ENCODE measurements at places on chromosomes 2 and 18.

GRCh38 chr2:118430510-118431164, 342.4 kb downstream of the INSIG2 start:
- DNase-seq, result peak; percentile 25

GRCh38 chr18:13409997-13410396, 191.4 kb downstream of the LDLRAD4 start:
- DNase-seq, result no peak

DNA sequence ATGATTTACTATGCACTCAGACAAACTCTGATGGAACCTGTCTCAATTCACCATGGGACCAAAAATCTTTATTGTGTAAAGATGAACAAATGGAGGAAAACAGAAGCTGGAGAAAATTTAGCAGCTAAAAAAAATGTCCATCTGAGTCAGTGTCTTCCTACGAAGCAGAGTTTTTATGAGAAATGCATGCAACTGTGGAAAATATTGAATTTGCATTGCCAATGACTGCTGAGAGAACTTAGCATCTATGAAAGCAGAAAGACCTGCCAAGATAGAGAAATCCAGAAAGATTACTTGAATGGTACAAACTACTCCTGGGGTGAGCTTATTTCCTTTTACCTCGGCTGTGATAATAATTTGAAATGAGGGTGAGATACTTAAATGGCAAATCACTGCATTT, 289.7 kb upstream of the GCFC2 start:
- DNase-seq, result no peak

DNA sequence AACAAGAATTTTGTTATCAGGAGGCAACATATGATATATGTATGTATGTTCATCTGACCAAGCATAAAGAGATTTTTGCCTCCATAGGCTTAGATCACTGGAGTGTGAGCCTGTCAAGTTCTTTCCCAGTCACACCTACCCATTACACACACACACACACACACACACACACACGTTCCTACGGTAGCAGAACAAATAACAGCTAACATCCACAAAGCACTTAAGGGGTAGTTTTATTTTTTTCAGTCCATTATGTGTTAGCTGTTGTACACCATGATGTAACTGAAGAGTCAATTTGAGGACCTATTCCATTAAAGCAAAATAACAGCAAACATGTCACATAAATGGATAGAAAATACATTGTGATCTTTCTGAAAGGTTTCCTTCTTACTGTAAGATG, 39.5 kb downstream of the UGP2 start:
- no peak for DNase-seq

DNA sequence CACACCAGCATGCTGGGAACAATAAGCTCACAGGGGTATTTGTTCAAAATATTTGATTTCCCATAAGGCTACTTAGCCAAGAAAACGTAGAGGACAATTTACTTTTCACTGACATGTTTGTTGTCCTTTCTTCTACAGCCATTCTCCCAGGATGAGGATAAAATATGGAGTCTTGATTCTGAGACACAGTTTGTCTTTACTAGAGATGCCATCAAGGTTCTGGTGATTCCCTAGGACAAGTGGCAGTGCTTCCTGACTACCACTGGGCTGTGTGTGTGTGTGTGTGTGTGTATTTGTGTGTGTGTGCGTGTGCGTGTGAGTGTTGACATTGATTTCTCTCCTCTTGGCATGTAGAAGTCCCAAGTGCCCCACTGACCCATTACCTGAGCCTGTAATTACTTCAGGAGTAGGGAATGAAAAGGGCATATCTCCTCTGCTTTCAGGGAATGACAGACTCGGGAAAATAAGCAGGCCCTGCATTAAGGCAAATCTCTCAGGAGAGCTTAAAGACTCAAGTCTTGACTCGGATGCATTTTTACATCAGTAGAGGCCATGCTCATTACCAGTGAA, 761.6 kb downstream of the DCC start:
- no peak for DNase-seq

GRCh38 chr2:84417453-84418145, 41.5 kb downstream of the SUCLG1 start:
- DNase-seq, result no peak

GRCh38 chr2:46878886-46879285, 36.7 kb downstream of the MCFD2 start:
- DNase-seq, result no peak

DNA sequence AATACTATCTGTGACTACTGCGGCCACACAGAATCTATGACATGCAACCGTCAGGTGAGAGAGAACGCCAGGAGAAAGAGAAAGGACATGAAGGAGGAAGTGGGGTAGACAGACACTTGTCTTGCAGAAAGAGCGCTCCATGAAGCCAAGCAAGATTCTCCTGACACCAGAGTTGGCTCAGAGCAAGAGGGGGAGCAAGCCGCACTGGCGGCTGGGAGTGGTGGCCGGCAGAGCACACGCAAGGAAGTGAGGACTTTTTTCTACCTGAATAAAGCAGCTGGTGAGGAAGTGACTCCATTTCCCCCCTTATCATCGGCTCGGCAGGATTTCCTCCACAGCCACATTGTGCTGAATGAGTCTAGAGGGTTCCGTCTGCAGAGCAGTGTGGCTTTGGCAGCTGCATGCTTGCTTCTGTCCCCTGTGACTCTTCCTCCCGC, 181.6 kb downstream of the BCL2 start:
- DNase-seq, result no peak

GRCh38 chr2:157920736-157921135, 44.6 kb upstream of the ACVR1 start:
- DNase-seq, result no peak

DNA sequence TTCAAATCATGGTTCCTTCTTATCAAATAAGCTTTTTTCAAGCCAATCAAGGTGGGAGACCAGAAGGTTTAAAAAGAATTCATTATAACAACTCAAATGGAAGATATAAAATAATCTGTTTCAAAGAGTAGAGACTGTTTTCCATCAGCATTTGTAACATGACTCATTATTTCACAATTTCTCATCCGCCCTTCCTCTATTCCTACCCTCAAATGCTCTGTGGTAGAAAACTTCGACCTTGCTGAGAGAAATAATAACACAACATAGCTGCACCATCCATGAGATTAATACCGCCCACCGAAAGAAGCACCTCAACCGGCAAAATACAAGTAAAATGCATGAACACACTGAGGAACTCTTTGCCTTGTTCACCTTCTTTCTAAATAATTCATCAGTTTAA, 2039.2 kb upstream of the CELF4 start:
- DNase-seq, result no peak

DNA sequence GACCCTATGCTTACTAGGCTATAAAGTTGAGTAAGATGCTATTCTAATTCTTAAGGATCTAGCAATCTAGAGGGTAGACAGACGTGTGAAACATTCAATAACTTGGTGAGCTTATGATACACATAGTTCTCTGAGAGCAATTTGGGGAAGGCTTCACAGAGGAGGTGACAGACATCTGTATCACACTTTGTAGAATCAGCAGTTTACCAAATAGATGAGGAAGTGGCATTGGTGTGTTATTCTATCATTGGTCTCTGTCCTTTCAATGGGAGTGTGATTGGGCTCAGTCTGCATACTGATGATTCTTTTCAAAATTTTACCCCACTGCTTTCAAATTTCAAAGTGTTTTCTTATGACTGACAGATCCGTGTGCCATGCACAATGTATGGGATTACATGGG, 47.0 kb upstream of the TMEM178A start:
- no peak for DNase-seq

- DNase-seq, result peak; percentile 59
These were observed 72.2 kb upstream of the RBM44 start for GRCh38 chr2:237726401-237726830.

DNA sequence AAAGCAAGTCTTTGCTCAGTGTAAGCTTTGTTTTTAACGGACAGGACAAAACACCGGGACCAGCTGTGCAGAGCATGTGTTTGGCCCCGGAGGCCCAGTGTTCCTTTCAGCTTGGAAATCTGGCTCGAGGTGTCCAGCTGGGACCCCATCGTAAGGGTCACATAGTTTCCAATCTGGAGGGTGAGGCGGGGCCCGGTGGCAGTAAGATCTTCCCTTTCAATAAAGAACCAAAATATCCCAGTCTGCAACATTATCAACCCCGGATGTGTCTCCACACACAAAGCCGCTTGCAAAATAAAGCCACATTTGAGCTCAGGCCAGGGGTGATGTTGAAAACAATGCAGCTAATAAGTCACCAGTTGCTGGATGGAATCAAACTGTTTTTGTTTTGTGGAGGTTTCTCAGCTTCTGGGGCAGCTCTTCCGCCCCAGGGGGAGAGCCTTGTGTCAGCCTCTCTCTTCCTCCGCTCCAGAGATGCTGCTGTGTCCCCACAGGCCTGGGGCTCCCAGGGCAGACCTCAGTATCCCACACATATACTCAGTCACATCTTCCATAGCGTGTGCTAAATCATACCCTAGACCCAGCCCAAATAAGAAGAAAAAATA, 138.6 kb upstream of the GLI2 start:
- no peak for DNase-seq

GRCh38 chr2:30197570-30198192, 33.7 kb upstream of the LBH start:
- DNase-seq, result no peak

Data from fibroblast of skin of left biceps (primary cell).